Fibroblast of lung (primary cell): ENCODE measurements at places on chromosomes 16 and 17.

GRCh38 chr17:83201206-83202001 lies 122.0 kb downstream of the METRNL start:
- no peak overlapping the region for H3K27ac ChIP-seq
- H3K27me3 ChIP-seq: no peaks in the 10 kb centered on the region
- peaks cover 27% of the 10 kb centered on the region for H3K4me1 ChIP-seq

GRCh38 chr17:44850612-44851011 lies 2.9 kb downstream of the HIGD1B start:
- no peak overlapping the region for H3K27ac ChIP-seq
- H3K4me3 ChIP-seq: no peak overlapping the region
- H3K4me1 ChIP-seq: no peaks in the 10 kb centered on the region

DNA sequence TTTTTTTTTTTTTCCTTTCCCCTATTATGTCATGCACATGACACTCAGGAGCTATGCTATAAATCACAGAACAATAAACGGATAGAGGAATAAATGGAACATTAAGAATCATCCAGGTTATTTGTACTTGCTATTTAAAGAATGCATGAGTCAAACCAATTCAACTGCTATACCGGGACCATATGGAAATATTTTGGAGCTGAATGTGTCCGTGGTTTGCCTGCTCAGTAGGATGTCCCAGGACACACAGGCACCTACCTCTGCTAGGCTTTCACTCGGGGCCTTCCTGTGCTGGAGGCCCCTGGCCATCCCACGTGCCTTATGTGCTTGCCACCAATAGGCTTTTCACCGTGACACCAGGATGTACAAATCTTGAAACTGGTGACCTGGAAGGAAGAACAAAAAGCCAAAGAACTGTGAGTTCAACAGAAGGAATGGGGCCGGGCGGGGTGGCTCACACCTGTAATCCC lies 15.3 kb upstream of the SEC14L1 start:
- peak overlapping the region; percentile 9 for H3K27ac ChIP-seq
- no peak overlapping the region for H3K4me3 ChIP-seq

DNA sequence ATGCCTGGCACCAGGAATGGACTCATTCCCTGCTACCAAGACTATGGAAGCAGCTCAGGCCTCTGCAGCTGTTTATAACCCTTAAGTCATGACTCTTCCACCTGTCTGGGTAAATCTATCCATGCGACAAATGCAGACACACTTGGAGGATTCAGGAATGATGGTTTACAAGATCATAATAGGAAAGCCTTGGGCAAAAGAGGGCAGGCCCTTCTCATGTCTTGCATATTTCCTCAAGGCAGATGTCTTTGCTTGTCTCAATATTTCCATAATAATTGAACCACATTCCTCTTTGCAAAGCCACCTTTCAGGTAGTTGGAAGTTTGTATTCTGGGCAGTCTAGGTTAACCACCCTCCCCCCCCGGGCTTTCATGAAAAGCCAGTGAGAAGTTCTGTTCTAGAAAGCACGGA lies 884 bp upstream of the JPT1 start:
- peaks cover 8% of the 10 kb centered on the region for H3K4me1 ChIP-seq
- no peaks in the 10 kb centered on the region for H3K27me3 ChIP-seq
- no peak overlapping the region for H3K27ac ChIP-seq
- H3K36me3 ChIP-seq: no peaks in the 10 kb centered on the region
- H3K4me3 ChIP-seq: no peak overlapping the region
- DNase-seq: no peak

GRCh38 chr17:72806011-72806410 lies 286.5 kb downstream of the SLC39A11 start:
- no peak overlapping the region for H3K4me3 ChIP-seq
- H3K27ac ChIP-seq: no peak overlapping the region
- no peaks in the 10 kb centered on the region for H3K4me1 ChIP-seq

- no peaks in the 10 kb centered on the region for H3K36me3 ChIP-seq
- no peak for DNase-seq
- no peak overlapping the region for H3K4me3 ChIP-seq
- no peaks in the 10 kb centered on the region for H3K4me1 ChIP-seq
- no peaks in the 10 kb centered on the region for H3K27me3 ChIP-seq
Observed at GRCh38 chr17:75832652-75833400, 11.4 kb downstream of the UNC13D start.

DNA sequence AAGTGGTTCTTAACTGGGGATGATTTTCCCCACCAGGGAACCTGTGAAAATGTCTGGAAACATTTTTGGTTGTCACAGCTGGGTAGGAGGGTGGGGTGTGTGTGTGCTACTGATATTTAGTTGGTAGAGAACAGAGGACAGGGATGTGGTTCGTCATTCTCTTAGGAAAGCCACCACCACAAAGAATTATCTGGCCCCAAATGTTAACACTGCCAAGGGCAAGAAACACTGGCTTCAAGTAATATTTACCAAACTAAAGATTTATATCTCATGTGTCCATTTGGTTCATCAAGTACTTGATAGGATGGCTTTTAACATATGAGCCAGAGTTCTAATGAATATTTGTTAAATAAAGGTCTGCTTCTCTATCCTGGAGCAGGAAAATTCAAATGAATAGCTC lies 19.5 kb downstream of the MPHOSPH6 start:
- no peak for DNase-seq
- H3K27ac ChIP-seq: no peak overlapping the region
- no peaks in the 10 kb centered on the region for H3K27me3 ChIP-seq

DNA sequence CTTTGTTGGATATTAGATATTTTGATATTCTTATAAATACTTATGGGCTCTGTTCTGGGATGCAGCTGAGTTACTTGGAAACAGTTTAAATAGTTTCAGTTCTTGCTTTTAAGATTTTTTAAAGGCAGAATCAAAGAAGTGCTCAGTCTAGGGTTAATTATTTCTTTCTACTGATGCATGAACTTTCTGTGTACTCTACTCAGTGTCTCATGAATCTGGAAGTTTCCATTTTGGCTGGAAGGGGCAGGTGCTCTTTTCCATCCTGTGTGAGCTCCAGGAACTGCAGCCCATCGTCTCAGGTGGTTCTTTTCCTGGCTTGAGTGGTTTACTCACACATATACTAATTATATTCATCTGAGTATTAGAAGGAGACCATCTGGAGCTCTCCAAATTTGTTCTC lies 61.1 kb upstream of the CPHXL start:
- no peak overlapping the region for H3K4me3 ChIP-seq
- no peaks in the 10 kb centered on the region for H3K4me1 ChIP-seq
- no peaks in the 10 kb centered on the region for H3K27me3 ChIP-seq
- DNase-seq: no peak

DNA sequence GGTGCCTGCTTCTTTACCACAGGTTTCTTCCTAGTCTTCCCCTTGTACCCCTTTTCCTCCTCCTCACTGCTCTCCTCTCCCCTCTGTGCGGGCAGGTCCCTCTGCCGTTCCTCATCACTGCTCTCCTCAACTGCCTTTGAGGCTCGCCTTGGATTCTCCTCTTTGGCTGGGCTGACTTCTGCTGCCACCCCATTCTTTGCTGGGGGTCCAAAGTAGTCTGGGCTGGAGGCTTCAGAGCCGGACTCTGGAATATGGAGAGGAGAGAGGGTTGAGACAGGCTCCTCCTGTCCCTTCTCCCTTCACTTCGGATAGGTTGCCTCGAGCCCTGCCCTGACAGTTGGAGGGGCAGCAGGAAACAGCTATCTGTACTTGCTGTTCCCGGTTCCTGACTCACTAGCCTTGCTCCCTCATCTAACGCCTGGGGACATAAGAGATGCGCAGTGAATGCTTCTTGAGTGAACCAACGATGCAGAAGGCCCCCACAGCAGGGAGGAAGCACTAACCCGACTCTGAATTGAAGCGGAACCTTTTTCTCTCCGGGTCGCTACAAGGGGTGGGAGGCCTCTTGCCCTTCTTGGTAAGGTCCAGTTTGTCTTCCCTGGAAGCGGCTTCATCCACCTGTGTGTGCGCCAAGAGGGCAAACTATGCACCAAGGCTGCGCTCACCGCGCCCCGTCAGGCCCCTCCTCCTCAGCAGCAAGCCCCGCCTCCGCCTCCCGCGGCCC lies 655 bp downstream of the HIRIP3 start:
- H3K4me1 ChIP-seq: peaks cover 14% of the 10 kb centered on the region
- peak; percentile 43 for DNase-seq
- peak overlapping the region; percentile 97 for H3K4me3 ChIP-seq
- peak overlapping the region; percentile 97 for H3K27ac ChIP-seq
- H3K36me3 ChIP-seq: peaks cover 16% of the 10 kb centered on the region
- no peaks in the 10 kb centered on the region for H3K27me3 ChIP-seq

- H3K4me3 ChIP-seq: no peak overlapping the region
- no peak overlapping the region for H3K27ac ChIP-seq
- H3K36me3 ChIP-seq: no peaks in the 10 kb centered on the region
- DNase-seq: no peak
Observed at GRCh38 chr17:21524211-21524591, 148.0 kb downstream of the KCNJ12 start.

GRCh38 chr17:11636771-11637170 lies 38.5 kb downstream of the DNAH9 start:
- H3K36me3 ChIP-seq: no peaks in the 10 kb centered on the region
- H3K4me3 ChIP-seq: no peak overlapping the region
- H3K27me3 ChIP-seq: no peaks in the 10 kb centered on the region
- no peaks in the 10 kb centered on the region for H3K4me1 ChIP-seq

DNA sequence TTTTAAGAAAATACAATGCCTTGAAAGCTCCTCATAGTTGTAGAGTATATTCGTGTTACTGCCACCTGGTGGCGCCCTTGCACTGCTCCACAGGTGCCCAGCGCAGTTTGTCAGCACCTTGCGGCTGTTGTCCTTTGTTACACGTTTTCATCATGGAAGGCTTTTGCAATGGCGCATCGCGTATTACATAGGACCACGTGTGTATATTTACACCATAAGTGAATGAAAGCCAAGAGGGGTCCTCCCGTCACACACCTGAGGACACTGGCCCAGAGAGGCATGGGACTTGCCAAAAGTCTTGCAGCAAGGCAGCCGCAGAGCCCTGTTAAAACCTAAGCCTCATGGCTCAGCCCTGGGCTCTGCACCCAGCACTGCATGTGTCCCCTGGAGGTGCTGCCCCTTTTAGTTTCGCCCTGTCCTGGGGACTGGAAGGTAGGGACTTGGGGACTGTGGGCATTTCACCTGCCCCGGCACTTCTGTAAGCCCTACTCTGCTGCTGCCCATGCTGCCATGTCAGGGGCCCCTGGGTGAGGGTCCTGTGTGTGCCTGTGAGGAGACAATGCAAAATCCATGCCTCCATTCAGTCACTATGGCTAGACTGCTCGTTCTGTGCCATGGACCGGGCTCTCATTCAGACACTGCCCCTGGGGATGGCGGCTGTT lies 24.3 kb downstream of the POLR3E start:
- H3K27me3 ChIP-seq: no peaks in the 10 kb centered on the region
- no peak overlapping the region for H3K4me3 ChIP-seq
- H3K4me1 ChIP-seq: no peaks in the 10 kb centered on the region
- peaks cover 20% of the 10 kb centered on the region for H3K36me3 ChIP-seq

DNA sequence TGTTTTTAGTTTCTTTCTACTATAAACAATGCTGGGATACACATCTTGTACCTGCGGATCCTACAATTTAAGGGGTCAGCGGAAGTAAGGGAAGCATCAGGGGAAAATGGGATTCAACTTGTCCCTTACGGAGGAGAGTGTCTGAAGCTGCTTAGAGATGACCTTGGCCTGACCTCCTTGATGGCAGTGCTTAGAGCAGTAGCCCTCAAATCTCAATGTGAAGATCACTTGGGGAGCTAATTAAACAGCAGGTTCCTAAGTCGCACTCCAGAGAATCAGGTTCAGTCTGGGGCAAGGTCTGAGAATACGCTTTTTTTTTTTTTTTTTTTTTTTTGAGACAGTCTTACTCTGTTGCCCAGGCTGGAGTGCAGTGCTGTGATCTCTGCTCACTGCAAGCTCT lies 9.6 kb upstream of the METTL16 start:
- no peak overlapping the region for H3K4me3 ChIP-seq
- H3K27me3 ChIP-seq: no peaks in the 10 kb centered on the region
- no peaks in the 10 kb centered on the region for H3K36me3 ChIP-seq
- no peak overlapping the region for H3K27ac ChIP-seq
- DNase-seq: no peak

- H3K4me3 ChIP-seq: no peak overlapping the region
- H3K36me3 ChIP-seq: no peaks in the 10 kb centered on the region
- DNase-seq: peak; percentile 43
- H3K4me1 ChIP-seq: peaks cover 2% of the 10 kb centered on the region
- no peaks in the 10 kb centered on the region for H3K27me3 ChIP-seq
Observed at GRCh38 chr16:69880640-69881133, 70.4 kb upstream of the CLEC18A start.

DNA sequence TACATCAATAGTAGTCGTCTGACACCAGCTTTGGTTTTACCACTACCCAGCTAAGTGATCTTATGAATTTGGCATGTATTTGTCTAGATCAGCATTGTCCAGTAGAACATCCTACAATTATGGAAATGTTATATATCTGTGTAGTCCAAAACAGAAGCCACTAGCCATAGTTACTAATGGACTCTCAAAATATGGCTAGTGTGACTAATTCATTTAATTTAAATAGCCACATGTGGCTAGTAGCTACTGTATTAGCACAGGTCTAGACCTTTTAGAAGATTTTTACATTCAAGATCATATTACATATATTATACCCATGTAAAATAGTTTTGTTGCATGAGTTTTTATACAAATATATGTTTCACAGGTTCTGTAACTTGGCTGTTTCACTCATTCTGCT lies 27.0 kb upstream of the NFAT5 start:
- DNase-seq: no peak
- H3K27me3 ChIP-seq: no peaks in the 10 kb centered on the region
- no peak overlapping the region for H3K4me3 ChIP-seq
- no peaks in the 10 kb centered on the region for H3K36me3 ChIP-seq

DNA sequence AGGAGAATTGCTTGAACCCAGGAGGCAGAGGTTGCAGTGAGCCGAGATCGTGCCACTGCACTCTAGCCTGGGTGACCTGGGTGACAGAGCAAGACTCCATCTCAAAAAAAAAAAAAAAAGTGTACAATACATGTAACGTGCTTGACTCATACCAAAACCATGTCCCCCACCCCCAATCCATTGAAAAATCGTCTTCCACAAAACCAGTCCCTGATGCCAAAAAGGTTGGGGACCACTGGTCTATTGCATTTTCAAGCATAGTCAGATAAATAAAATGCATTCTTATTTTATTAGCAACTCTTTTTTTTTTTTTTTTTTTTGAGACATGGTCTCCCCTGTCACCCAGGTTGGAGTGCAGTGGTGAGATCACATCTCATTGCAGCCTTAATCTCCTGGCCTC lies 52.1 kb downstream of the COPRS start:
- no peak overlapping the region for H3K4me3 ChIP-seq
- H3K27ac ChIP-seq: no peak overlapping the region
- no peaks in the 10 kb centered on the region for H3K36me3 ChIP-seq

- H3K27ac ChIP-seq: no peak overlapping the region
- H3K27me3 ChIP-seq: no peaks in the 10 kb centered on the region
- peaks cover 4% of the 10 kb centered on the region for H3K36me3 ChIP-seq
- H3K4me1 ChIP-seq: peaks cover 17% of the 10 kb centered on the region
Observed at GRCh38 chr17:47292206-47292605, 31.5 kb upstream of the EFCAB13 start.

- DNase-seq: no peak
- no peaks in the 10 kb centered on the region for H3K4me1 ChIP-seq
- no peaks in the 10 kb centered on the region for H3K36me3 ChIP-seq
- H3K4me3 ChIP-seq: no peak overlapping the region
- no peaks in the 10 kb centered on the region for H3K27me3 ChIP-seq
Observed at GRCh38 chr16:947255-947921, 23.4 kb downstream of the LMF1 start.

- H3K27me3 ChIP-seq: no peaks in the 10 kb centered on the region
- H3K27ac ChIP-seq: no peak overlapping the region
- H3K36me3 ChIP-seq: no peaks in the 10 kb centered on the region
- DNase-seq: peak; percentile 74
- H3K4me1 ChIP-seq: peaks cover 3% of the 10 kb centered on the region
- H3K4me3 ChIP-seq: no peak overlapping the region
Observed at GRCh38 chr17:65163990-65164495, 26.9 kb downstream of the RGS9 start.
